ENCODE measurements at places on chromosomes 5 and 9. TPM values are rescaled to one million over a fixed set of nuclear protein-coding genes. Genes with fewer than 3 reads are reported as not detected.

DNA sequence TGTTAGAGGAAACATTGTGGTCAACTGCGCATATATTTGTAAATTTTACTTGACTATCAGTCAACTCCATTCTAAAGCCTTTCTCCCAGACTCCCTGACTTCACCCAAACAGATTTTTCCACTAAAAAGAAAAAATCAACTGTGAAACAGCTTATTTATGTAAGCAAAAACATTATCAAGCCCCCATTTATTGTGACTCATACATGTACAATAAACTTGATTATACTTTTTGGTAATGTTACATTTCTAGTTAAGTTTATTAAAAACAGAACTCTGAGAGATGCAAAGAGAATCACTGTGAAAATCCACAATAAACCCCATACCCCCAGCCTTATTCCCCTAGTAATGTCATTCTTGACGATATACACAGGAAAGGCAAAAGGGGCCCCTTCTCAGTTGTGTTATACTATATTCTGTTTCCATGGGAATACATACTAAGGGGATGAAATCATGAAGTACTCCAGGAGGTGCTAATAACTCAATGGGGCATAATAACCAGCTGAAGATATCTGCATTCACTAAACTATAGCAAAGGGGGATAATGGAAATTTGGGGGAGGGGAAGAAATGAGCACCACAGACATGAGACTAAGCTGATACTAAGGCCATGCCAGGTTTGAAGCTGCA lies 616.0 kb downstream of the ACTL7B start:
- DNase-seq, result no peak

DNA sequence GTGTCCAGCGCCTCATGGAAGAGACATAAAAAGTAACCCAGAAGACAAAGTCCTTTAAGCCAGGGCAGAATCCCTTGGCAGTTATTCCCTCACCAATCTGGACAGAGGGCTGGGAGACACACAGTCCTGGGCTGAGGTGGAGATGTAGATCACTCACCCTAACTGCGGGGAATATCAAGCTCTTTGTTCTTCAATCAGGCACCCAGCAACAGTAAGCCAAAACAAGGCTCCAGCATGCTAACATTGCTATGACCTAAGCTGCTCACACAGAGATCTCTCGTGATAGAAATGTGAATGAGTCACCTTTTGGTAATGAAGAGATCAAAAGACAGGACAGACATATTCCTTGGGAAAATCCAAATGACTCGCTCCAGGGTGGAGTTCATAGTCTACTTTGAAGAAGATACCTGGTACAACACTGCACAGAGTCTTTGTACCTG lies 101.3 kb downstream of the FBN2 start:
- DNase-seq, result no peak

DNA sequence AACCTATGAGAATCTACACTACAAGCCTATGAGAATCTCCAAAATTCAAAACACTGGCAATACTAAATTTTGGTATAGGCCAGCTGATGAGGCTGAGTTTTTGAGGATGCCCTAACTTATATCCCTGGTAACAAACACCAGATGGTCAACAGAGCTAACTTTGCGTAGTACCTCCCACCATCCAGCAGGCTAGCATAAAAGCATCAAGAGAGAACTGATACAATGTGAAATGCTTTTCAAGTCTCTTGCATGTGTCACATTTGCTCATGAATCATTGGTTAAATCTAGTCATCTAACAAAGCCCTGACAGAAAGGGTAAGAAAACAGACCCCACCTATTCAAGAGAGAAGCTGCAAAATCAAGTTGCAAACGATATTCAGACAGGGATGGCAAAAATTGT lies 1609.7 kb upstream of the CDH9 start:
- DNase-seq, result no peak

DNA sequence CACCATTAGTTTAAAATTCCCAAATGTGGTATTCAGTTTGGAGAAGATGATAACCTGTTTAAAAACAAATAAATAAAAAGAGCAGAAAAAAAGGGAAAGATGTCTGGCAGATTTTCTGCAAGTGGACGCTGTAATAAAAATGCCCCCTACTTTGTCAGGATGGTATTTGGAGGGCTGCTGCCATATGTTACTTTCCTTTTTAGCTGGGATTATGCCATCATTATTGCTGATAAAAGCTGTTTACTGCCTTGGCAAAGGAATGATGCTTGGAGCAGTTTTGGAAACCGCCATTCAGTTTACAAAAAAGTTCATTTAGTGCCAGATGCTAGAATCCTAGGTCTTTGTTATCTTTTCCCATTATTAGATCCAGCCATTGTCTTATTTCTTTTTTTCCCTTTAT lies 104.8 kb downstream of the PBX3 start:
- no peak for DNase-seq

GRCh38 chr9:96193236-96193755 lies 108.7 kb downstream of the HSD17B3 start:
- no peak for DNase-seq

- DNase-seq, result no peak
These were observed 406.6 kb downstream of the ARHGEF28 start for GRCh38 chr5:74032617-74033016.

- no peak for DNase-seq
These were observed 91.3 kb downstream of the COMMD10 start for GRCh38 chr5:116176121-116176520.

- peak; percentile 78 for DNase-seq
These were observed 39.6 kb downstream of the POC5 start for GRCh38 chr5:75677607-75678006.

- DNase-seq, result no peak
These were observed 220.5 kb downstream of the GDNF start for GRCh38 chr5:37619353-37619752.

DNA sequence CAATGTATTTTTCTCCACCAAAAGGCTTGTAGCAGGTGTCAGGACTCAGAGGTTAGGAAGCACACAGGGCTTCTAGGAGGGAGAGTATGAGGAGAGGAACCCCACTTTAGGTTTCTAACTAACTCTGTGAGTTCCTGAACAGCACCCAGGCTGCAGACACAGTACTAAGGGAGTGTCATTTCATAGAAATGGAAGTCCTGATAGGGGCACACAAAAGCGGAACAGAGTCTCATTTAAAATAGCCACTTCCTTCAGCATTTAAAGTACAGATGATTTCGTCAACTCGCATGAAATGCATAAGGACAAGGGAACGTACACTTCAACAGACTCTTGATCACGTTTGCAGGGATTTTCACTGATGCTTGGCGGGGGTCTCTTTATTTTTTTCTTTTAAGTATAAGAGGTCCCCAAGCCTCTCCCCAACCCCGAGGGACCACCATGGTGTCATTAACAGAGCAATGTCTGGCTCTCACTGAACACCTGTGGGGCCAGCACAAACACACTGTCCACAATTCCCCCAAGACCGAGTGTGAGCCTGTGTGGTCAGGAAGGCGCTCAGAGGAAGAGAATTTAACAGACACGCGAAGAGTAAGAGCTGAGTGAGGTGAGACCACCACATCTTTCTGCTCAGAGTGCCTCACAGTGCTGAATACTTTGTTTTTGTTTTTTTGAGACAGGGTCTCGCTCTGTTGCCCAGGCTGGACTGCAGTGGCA lies 82.3 kb downstream of the SECISBP2 start:
- no peak for DNase-seq

DNA sequence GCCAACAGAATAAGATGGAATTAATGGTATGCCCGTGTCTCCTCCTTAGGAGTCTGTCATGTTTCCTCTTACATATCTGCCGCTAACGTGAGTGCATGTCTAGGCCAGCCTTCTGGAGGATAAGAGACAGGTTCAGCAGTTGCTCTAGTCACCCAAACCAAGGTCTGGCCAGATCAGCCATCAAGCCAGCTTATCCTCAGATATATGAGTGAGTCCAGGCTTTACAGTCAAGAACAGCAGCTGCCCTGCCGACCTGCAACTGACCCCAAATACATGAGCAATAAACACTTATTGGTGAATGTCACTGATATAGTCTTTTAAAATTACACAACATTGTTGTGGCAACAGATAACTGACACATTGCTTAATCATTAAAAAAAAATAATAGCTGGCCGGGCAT lies 123.5 kb downstream of the TSSK1B start:
- no peak for DNase-seq

GRCh38 chr9:76828447-76828846 lies 64.2 kb downstream of the PCA3 start:
- DNase-seq, result no peak

DNA sequence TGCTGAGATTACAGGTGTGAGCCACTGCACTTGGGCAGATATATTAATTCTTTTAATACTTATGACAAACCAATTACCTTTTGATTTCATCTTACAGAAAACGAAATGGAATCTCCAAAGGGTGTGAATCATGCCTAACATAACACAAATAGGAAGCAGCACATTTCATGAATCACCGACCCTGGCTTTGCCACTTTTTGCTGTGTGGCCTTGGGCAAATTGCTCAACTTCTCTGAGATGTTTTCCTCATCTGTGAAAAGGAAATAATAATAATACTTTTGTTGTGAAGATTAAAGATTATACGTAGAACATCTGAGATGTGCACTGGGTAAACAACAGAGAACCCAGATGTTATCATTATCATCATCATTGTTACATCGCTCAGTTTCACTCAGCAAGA lies 50.7 kb upstream of the FREM1 start:
- no peak for DNase-seq

DNA sequence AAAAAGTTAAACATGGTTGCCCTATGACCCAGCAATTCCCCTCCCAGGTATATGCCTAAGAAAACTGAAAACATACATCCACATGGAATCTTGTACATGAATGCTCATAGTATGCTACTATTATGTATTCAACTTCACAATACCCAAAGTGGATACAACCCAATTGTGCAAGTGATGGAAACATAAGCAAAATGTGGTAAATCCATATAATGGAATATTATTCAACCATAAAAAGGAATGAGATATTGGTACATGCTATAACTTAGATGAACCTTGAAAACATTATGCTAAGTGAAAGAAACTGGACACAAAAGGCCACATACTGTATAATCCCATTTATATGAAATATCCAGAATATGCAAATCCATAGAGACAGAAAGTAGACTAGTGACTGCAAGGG lies 18.1 kb upstream of the CCDC125 start:
- DNase-seq, result no peak

DNA sequence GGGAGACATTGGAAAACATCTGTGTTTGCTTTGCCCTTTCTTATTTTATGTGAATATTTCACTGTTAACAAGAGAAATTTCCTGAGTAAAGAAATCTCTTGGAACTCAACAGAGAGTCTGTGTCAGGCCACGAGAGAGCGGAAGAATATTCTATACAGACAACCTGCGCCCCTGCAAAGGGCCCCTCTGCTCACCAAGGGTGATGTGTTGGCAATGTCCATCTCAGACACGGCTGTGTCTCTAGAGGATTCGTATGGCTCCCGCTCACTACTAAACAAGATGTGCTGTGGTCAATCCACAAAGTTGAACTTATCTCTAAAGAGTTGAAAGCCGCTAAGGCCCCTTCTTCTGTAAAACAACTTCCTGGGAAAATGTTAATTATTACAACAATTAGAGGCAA lies 241.0 kb upstream of the IRX1 start:
- DNase-seq, result no peak

GRCh38 chr5:108276187-108277050 lies 105.5 kb downstream of the FBXL17 start:
- DNase-seq, result no peak

DNA sequence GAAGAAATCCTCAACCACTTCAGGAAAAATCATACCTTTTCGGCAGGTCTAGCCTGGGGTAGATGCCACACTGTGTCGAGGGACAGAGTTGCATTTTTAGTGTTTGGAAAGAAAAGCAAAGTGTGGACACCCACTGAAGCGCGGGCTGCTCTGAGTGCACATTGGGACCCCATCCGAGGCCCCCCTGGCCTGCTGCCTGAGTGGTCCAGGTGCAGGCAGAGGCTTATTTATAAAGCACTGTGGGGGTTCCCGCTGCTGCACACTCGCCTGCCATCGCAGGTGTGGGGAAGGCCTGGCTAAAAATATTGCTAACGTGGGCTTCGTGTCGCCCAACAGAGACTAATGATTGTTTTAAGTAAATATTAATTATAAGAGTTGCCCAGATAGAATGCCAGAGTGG lies 119.4 kb downstream of the CRB2 start:
- DNase-seq, result no peak

DNA sequence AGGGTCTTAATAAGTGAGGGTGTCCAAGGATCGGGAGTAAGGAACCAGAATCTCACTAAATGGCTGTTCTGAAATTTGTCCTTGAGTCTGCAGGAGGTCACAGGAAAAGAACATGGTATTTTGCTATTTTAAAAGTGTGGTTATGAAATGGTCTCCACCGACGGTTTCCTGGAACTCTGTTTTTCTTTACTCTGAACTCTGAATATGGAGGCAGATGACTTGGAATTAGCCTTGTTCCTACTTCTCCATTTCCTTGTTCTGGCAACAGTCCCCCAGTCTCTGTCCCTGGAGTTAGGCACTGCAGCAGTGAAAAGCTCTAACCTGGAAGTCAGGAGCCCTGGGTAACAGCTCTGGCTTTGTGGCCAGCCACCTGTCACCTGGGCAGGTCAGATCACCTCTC lies 46.6 kb upstream of the C5orf58 start:
- no peak for DNase-seq

- DNase-seq, result no peak
These were observed 1.4 kb downstream of the SRA1 start for GRCh38 chr5:140555747-140556312.

DNA sequence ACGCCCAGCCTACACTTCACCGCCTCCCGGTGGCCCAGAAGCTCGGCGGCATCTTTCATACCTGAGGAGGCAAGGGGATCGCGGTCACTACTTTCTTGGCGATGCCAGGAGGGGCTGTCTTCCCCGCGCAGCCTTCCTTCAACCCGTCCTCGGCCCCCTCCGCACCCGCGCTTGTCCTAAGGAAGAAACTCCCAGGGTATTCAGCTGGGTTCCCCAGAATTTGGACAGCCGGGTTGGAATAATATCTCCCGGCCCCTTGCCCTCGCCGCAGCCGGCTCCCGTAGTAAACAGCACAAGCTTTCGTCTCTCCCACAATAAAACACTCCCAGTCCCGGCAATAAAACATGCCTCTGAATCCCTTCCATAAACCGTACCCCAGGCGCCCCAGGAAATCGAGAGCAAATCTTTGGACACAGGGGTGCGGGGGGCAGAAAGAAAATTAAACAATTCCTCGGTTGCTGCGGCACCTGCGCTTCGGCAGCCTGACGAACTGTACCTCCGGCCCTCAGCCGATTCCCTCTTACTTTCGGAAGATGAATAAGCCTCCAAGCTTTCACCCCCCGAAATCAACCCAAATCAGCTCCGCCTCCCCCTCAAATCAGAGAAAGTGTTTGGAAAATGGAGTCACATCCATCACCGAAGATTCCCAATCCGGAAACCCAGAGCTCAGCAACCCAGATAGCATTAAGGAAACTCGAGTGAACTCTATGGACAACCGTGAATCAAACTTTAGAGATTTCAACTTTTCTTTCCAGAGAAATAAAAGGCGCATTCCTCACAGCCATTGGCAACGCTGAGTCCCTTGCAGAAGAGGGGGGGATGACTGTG lies 1.1 kb downstream of the OTP start:
- no peak for DNase-seq

LURAP1L gene
- 3.3 TPM for total RNA-seq

ADAMTS6 gene
- 117 TPM for total RNA-seq

SLC45A2 gene
- 0.13 TPM for total RNA-seq

PCDHA1 gene
- total RNA-seq, result not detected

CKMT2 gene
- 0.07 TPM for total RNA-seq

OBP2B gene
- not detected for total RNA-seq

FABP6 gene
- total RNA-seq, result not detected

NIM1K gene
- total RNA-seq, result 0.07 TPM

MAMDC4 gene
- total RNA-seq, result 0.86 TPM

ECM2 gene
- total RNA-seq, result 0.18 TPM

CYLC2 gene
- not detected for total RNA-seq
